ENCODE measurements at places on chromosomes 3 and 15. TPM values are rescaled to one million over a fixed set of nuclear protein-coding genes. Genes with fewer than 3 reads are reported as not detected.

The CFAP100 gene
- total RNA-seq = not detected

The GPR62 gene
- total RNA-seq = not detected

The BFSP2 gene
- total RNA-seq = not detected

The STAB1 gene
- total RNA-seq = not detected

The ABTB1 gene
- total RNA-seq = 4.3 TPM

The HDGFL3 gene
- 48.4 TPM for total RNA-seq

The SENP8 gene
- 3.5 TPM for total RNA-seq

The NR2E3 gene
- not detected for total RNA-seq

The CPA3 gene
- total RNA-seq = not detected

The ESYT3 gene
- 0.28 TPM for total RNA-seq

The SH2D7 gene
- total RNA-seq = not detected

The UCN2 gene
- 15.2 TPM for total RNA-seq

The ACAN gene
- total RNA-seq = not detected

The KATNBL1 gene
- 19.6 TPM for total RNA-seq

The PGBD4 gene
- 0.63 TPM for total RNA-seq

The CFAP44 gene
- total RNA-seq = 1.4 TPM

The PCLAF gene
- total RNA-seq = 31.2 TPM

The RHCG gene
- 274 TPM for total RNA-seq

The EPHA6 gene
- total RNA-seq = not detected

The RASGRP1 gene
- total RNA-seq = 0.85 TPM

The TJP1 gene
- total RNA-seq = 46.3 TPM

The PLA1A gene
- not detected for total RNA-seq

Data from airway epithelial cell (primary cell).